ENCODE measurements at places on chromosomes 1 and 21.

DNA sequence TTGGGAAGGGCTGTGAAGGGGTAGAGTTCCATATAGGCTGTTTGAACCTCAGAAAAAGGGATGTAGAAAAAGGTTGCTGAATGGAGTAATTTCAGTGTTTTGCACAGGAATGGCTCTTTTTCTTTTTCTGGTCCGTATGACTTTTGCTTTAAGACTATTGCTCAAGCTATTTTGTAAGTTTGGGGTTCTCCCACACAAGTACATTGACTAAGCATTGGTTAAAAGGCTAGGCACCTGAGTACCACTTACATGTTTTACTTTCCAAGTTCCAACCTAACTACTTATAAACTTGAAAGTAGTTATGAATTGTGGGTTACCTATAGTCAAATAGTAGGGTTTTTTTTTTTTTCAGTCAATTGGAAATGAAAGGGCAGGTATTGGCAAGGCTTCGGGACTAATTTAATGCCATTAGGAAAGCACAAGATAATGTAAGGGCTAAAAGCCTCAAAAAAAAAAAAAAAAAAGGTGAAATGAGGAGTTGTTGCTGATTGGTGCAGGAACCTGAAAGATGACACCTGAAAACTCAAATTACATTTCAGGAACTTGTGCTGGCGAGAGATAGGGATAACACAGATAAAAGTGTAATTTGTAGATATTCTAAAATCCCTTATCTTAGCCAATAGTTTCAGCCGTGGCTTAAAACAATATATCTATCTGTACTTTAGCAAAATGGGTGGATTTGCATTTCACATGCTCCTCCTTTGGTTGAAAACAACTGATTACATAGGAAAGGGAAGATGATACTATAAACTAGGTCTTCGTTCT, 209.5 kb downstream of the RPS6KC1 start:
- no peak for DNase-seq

DNA sequence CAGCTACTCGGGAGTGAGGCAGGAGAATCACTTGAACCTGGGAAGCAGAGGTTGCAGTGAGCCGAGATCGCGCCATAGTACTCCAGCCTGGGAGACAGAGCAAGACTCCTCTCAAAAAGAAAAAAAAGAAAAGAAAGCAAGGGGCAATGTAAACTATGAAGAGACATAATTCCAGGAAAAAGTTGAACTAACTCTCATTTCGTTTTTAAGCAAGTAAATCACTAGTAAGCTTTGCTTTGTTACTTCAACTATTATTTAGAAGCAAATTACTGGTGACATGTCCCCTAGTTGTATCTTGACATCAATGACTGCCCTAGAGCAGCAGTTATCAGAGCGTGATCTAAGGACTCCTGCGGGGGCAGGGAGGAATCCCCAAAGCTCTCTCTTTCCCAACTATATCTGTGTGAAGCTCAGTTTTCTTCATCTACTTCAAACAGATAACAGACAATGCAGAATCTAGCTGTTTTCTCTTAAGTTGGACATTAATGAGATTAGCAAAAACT, 18.7 kb downstream of the CLSTN1 start:
- DNase-seq: no peak

DNA sequence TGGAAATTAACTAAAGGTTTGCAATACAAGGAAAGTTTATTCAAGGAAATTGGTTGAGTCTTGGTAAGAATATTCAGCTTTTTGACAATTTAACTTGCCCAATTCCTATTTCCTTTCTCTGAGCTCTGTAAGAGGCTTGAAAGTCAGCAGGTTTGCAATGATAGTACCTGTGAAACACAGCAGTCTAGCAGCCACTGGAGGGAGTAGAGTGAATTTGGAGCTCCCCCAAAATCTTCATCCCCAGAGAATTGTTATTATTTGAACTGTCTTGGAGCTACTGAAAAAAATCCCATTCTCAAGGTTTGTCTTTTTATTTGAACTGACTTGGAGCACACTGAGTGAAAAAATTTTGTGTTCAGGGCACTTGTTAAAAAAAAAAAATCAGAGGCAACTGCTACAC, 654.2 kb upstream of the PKN2 start:
- DNase-seq: no peak

DNA sequence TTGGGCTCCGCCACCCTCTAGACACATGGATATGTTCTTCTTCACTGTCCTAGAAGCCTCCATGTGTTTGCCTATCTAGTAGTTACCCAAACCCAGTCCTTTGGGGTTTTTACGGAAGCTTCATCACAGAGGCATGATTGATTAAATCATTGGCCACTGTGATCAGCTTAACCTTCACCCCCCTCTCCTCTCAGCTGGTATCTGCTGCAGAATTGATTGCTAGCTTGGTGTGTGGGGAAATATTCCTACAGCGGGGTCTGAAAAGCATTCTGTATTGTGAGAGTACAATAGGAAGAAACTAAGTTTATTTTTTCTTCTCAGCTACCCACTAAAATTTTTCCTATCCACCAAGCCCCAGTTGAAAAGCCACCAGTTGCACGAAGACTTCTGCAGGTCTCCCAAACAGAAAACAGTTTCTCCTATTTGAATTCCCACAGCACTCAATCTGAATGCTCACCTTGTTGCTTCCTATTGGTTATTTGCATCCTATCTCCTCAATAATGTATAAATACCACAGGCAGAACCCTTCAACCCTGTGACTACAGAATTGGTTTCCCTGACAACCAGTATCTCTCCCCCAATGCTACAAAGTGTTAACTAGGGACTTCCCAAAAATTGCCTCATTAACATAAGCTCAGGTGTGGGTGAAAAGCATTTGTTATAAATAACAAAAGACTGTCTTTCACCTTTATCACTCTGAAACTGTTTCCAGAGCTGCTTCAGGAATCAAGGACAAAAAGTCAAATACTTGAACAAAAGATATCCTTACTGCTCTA, 9.3 kb upstream of the VANGL1 start:
- DNase-seq: no peak

DNA sequence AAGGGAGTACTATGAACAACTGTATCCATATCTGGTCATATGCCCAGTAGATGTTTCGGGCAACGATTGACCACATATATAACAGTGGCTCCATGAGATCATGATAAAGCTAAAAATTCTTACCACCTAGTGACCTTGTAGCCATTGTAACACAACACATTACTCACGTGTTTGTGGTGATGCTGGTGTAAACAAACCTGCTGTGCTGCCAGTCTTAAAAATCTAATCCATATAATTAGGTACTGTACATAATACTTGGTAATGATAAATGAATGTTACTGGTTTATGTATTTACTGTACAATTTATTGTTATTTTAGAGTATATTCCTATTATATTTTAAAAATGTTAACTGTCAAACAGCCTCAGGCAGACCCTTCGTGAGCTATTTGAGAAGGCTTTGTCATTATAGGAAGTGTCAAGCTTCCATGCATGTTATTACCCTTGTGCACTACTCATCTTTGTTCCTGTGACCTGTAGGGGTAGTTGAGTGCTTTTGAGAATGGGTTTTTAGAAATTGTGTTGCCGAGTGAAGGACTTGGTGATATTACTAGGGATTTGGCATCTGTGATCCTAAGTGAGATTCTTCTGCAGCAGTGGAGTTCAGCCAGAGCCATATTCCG, 23.6 kb downstream of the DIP2A start:
- no peak for DNase-seq

GRCh38 chr1:1116701-1117468, 996 bp upstream of the C1orf159 start:
- no peak for DNase-seq
